KG1 (cell line): ENCODE measurements at places on chromosomes 2 and 18.

GRCh38 chr2:56464613-56465012 is 280.8 kb downstream of the CCDC85A start:
- no peak for DNase-seq

DNA sequence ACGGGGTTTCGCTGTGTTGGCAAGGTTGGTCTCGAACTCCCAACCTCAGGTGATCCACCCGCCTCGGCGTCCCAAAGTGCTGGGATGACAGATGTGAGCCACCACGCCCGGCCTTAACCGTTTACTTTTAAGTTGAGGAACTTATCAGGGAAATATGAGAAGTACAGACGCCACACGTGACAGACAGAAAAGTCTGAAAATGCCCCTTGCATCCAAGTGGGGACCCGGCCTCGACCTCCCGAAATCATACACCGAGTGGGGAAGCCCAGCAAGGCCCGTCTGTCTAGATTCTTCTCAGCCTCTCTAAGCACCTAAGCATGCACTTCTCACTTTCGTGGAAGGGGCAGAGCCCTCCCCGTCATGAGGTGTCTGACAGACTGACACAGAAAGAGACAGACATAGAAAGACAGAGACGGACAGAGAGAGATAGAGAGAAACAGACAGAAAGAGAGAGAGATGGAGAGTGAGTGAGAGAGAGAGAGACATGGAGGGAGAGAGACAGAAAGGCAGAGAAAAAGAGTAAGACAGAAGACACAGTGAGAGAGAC is 107.3 kb upstream of the ANKRD30BL start:
- DNase-seq = no peak

DNA sequence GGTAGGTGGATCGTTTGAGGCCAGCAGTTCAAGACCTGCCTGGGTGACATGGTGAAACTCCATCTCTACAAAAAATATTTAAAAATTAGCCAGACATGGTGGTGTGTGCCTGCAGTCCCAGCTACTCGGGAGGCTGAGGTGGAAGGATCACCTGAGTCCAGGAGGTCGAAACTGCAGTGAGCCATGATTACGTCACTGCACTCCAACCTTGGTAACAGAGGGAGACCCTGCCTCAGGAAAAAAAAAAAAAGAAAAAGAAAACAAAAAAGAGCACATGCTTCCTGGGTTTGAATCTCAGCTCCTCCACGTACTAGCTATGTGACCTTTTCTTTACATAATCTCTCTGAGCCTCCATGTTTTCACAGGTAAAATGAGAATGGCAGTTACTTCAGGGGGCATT is 107.5 kb upstream of the STPG4 start:
- DNase-seq = no peak

DNA sequence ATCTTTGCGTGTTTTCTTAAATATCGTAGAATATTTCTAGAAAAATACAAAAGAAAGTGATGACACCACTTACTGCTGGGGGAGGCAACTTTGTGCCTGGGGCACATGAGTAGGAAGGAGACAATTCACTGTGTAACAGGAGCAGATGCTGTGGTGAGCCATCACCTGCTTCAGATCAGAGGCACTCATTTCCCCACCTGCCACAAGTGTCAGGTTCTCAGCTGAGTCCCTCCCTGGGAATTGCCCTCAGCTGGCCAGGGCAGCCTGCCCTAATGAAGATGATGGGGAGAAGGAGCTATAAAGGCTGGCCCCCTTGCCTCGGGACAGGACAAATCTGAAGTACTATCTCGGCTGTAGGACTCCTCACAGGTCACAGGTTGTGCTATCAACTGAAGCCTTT is 322.8 kb downstream of the STK39 start:
- DNase-seq = no peak

GRCh38 chr2:186697536-186697935 is 3.7 kb downstream of the FAM171B start:
- no peak for DNase-seq

DNA sequence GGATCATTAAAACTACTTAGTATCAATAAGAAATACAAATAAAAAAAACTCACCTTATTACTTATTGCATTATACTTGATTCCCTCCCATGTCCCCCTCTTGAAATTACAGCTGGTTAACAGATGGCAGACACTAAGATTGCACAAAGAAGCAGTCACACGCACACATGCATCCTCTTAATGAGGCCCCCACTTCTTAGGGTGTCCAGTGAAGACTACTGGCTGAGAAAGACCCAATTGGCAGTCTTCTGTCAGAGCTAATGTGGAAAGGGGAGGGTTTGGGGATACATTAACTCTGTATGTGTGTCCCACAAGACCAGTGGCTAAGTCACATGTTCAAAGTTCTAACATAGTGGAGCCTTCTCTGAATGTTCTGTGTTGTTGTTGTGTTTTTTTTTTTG is 210.7 kb downstream of the MTX2 start:
- DNase-seq = no peak

DNA sequence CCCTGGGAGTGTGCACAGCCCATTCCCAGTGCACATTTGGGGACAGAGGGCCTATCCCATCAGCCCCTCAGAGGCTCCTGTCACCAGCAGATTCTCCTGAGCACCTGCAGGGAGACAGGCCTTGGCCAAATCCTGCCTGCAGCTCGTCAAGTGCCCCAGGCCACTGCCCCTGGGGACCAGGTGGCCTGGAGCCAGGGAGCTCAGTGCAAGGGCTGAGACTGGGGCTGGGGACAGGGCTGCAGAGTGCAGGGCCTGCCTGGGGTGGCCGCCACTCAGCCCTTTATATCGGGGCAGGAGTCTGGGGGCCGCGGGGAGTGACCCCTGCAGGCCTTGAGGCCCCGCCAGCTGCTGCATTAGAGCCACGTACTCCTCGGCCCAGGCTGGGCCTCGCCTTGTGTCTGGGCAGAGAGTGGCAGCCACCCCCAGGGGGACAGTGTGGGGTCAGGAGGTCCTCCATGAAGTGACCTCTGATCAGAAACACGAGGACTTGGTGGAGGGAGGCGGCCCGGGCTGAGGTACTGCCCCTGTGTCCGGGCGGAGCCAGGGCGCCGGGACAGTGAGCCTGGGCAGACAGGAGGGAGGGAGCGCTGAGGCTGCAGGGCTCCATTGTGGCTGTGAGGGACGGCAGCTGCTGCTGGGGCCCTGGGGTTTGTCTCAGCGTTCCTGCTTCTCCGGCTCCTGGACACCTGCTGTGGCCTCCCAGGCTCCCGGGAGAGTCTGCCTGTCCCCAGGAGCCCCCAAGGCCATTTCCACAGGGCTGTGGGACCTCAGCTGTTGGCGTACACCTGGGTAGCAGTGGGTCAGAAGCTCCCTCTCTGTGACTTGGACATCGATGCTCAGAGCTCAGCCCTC is 24.2 kb downstream of the GPC1 start:
- DNase-seq = no peak

DNA sequence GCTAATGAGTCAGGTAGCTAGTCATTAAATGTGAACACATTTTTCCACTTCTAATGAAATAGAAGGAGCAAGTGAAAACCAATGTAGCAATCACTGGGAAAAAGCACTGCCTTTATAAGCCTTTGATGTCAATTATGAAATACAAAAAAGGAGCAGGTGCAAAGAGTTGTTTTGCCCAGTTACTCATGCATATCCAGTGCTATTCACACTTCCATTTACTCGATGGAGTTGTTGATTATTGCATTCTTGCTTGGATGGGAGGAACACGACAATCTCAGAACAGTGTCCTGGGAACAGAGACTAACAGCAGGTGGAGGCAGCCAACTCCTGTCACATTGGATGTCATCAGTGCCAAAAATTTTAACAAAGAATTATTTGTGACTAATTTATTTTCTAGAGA is 372.5 kb downstream of the CBLN2 start:
- DNase-seq = no peak

GRCh38 chr2:70715071-70715985 is 52.7 kb downstream of the ADD2 start:
- no peak for DNase-seq

- DNase-seq = no peak
Measured at GRCh38 chr18:37184209-37184868, 355.4 kb downstream of the KIAA1328 start.

DNA sequence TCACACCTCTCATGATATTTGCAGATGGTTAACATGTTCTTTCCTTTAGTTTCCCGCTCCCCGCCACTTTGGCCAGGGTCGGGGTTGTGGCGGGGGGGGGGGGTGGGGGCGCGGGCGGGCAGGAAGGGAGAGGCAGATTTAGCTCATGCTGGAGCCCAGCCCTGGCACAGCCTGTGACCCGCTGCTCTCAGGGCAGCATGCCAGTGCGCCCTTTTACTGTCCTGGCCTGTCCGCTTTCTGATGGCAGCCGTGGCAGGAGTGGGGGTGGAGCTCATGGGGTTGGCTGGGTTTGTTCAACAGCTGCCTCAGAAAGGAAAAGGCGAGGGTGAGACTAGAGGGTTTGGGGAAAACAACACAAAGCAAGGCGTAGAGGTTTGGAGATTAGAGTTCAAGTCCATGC is 56.1 kb downstream of the TNP1 start:
- no peak for DNase-seq

GRCh38 chr2:105179469-105180372 is 61.8 kb upstream of the GPR45 start:
- peak; percentile 12 for DNase-seq

DNA sequence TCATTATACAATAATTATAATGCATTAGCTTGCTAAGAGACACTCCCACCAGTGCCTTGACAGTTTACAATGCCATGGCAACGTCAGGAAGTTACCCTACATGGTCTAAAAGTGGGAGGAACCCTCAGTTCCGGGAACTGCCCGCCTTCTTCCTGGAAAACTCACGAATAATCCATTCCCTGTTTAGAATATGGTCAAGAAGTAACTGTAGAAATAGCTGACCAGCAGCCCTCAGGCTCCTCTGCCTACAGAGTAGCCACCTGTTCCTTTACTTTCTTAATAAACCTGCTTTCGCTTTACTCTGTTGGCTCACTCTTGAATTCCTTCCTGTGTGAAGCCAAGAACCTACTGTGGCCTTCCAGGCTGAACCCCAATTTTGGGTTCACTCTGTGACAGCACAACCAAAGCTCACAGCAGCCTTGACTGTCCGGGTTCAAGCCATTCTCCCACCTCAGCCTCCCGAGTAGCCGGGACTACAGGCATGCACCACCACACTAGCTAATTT is 20.0 kb upstream of the PTPN2 start:
- DNase-seq = no peak

DNA sequence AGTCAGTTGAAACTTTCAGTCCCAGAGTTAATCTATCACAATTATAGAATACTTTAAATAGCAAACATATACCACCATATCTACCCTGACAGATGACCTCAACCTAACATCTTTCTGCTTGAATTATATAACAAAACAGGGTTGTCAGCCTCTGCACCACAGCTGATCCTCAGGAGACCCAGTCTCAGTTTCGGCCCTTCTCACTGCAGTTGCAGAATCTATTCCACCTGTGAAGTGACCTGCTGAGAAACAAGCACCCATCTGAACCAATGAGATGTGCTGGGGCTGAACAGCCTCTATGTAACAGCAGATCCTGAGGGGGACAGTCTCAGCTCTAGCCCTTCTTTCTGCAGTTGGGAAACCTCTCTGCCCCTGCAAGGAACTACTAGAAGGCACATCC is 567.6 kb downstream of the KCNJ3 start:
- DNase-seq = no peak

- no peak for DNase-seq
Measured at GRCh38 chr2:15730545-15731212, 139.0 kb downstream of the DDX1 start.

DNA sequence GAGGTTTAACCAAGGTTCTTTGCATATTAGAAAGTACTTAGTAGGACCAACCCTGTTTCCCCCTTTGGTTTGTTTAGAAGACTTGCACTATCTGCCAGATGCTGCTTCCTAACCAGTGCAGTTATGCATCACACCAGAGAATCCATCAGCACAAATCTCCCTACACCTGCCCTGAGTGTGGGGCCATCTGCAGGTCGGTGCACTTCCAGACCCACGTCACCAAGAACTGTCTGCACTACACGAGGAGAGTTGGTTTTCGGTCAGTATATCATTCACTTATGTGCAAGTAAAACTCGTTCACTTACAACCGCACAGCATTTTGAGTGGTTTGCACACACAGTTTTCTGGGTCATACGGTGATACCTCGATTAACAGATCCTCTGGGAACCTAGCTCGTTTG is 69.7 kb downstream of the ZNF532 start:
- no peak for DNase-seq

- no peak for DNase-seq
Measured at GRCh38 chr2:114742245-114742644, 299.8 kb downstream of the DPP10 start.

DNA sequence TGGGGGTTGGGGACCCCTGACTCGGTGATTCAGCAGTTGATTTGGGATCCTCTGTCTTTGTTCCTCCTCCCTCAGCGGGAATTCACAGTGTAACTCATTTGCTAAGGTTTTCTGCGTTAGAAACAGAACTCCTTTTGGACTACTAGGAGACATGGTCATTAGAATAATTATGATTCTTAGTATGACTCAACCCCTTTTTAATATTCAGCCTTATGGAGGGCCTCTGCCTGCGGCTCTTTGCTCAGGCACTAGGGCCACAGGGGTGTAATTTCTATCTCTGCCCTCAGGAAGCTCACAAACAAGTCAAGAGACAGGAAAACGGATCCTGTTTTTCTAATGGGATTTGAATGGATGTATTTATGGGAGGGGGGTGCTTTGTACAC is 117.4 kb downstream of the SPTBN1 start:
- no peak for DNase-seq

GRCh38 chr2:12616456-12617156 is 100.1 kb upstream of the TRIB2 start:
- DNase-seq = no peak

DNA sequence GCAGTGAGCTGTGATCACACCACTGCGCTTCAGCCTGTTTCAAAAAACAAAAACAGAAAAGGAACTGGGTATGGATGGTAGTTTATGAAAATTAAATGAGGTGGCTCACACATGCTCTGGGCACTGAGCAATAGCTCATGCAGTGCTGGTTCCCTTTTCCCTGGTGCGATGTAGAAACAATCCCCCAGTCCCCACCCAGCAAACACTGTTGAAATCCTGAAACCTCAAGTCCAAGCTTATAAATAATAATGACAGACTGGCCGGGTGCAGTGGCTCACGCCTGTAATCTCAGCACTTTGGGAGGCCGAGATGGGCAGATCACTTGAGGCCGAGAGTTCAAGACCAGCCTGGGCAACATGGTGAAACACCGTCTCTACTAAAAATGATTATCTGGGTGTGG is 55.4 kb upstream of the SMAD2 start:
- no peak for DNase-seq

- DNase-seq = no peak
Measured at GRCh38 chr2:144324446-144325045, 195.4 kb downstream of the ZEB2 start.

- DNase-seq = no peak
Measured at GRCh38 chr2:234467289-234467688, 29.6 kb downstream of the ARL4C start.

DNA sequence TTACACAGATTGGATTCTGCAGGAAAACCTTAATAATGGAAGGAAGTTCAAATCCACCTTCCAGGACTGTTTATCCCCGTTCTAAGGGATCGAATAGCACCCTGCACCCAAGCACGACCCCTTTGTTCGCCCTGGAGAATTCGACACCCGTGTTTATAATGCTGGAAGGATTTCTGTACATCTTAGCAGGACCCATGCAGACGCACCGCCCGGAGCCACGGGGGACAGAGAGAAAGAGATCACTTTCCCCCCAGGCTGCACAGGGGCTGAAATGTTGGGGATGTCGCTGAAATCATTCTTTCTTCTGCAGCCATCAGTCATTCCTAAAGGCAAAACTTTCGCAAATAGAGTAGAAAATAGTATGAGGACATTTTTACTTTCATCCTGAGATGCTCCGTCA is 238.7 kb upstream of the SALL3 start:
- no peak for DNase-seq
